ENCODE measurements at places on chromosomes 6 and 20.

GRCh38 chr20:60138256-60139220 is 180.3 kb downstream of the CDH26 start:
- DNase-seq: no peak

- no peak for DNase-seq
Measured at GRCh38 chr20:23136893-23137745, 51.0 kb upstream of the CD93 start.

DNA sequence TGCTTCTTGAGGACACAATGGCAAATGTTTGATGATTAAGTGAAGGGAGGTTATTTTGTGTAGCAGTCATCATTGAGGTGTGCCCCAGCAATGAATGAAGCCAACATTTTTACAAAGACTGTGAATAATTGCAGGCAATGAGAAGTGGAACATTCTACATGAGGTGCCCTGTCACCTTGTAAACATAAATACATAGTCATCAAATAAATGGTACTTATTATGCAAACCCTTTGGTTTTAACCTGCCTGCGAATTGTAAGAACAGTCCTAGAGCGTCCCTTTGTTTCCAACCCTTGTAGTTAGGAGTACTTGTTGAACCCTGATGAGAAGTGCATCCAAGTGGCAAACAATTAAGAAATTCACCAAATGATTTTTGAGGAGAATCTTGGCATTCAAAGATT is 7.1 kb upstream of the KIZ start:
- no peak for DNase-seq

DNA sequence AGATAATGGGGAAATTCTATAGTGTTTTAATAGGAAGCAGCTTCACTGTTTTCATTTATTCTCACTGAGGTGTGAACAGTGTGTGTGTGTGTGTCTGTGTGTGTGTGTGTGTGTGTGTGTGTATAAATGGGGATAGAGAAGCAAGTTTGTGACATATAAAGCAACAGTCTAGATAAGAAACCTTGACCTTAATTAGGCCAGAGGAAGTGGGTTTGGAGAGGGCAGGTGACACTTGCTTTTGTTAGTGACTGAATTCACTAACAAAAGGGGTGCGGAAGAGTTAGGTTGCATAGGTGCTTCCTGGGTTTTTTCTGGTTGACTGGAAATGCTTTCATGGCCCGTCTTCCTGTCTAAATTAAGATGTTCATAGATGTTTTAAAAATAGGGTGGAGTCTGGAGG is 515.7 kb upstream of the FLRT3 start:
- no peak for DNase-seq

- DNase-seq: no peak
Measured at GRCh38 chr6:112284603-112285002, 30.2 kb upstream of the LAMA4 start.

- DNase-seq: no peak
Measured at GRCh38 chr6:159233365-159234101, 64.3 kb downstream of the FNDC1 start.

DNA sequence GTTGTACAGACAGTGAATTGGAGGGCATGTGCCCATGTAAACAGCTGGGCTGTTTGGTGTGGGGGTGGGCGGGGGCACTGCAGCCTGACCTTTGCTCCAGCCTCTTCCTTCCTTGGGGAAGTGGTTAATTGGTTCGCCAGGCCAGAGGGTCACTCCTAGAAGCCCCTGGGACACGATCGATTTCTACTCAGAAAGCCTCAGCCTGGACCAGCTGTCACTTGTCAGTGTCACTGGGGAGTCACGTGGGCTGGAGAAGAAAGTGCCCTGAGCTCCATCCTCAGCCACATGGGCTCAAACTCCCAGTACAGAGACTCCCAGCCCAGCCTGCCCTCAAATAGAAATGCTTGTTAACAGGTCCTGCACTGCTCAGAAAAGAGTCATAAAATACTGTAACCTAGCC is 423.8 kb upstream of the SULF2 start:
- DNase-seq: no peak

DNA sequence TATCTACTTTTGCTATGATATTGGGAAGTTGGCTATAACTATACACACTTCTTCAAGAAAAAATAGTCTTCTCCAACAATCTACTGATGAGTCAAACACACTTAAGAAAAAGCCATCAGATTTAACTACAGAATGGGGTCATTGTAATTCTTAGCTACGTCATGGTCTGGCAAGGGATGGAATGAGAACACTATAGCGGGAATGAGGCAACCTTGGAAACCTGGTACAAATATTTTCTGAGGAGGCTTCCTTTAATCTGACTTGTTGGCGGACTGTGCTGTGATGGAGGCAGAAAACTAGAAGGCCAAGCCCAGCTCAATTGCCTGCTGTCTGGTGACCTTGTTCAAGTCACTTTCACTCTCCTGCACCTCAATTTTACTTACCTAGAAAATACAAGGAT is 586.8 kb upstream of the JAG1 start:
- no peak for DNase-seq

All from renal pelvis (tissue), 12 donors.